ENCODE measurements at places on chromosomes 3 and 15.

- no peak for DNase-seq
These were observed 297.3 kb downstream of the DOCK3 start for GRCh38 chr3:50972029-50972428.

- DNase-seq = no peak
These were observed 232.6 kb downstream of the MEX3B start for GRCh38 chr15:81813215-81813614.

DNA sequence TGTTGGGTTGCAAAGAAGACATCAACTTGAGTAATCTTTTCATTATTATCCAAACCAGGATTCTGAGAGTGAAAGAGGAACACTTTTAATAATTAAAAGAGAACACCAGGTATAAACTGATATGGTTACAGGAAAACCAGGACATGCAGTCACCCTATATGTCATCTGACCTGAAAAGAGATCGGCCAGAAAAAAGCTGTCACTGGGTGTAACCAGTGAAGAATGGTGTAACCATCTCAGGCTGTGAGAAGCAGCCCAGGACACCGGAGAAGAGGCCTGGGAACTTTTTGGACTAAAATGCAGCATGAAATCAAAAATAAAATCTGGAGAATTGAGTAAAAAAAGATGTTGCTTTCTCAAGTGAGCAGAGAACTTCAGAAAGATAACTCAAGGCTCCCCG is 10.1 kb upstream of the CCDC80 start:
- no peak for DNase-seq

- no peak for DNase-seq
These were observed 239.3 kb downstream of the TLE3 start for GRCh38 chr15:69858456-69858855.

- no peak for DNase-seq
These were observed 216.7 kb upstream of the CFAP20DC start for GRCh38 chr3:59266551-59266950.

GRCh38 chr3:15331072-15331605 is 1.2 kb downstream of the SH3BP5 start:
- DNase-seq = no peak

DNA sequence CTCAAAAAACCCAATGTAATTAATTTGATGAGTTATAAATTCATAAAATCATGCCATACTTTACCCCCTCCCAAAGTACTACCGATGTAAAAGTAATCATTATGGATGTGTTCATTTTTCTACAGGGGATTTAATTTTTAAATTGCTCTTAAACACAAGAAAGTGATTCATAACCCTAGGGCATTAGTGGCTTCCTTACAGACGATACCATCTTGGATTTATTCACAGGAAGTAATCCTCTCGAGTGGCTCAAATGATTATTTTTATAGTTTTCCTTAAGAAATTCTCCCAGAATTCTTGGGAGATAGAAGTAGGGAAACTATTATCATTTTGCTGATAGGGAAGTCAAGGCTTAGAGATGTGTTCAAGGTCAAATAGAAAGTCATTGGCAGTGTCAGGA is 80.9 kb downstream of the PEX5L start:
- no peak for DNase-seq

DNA sequence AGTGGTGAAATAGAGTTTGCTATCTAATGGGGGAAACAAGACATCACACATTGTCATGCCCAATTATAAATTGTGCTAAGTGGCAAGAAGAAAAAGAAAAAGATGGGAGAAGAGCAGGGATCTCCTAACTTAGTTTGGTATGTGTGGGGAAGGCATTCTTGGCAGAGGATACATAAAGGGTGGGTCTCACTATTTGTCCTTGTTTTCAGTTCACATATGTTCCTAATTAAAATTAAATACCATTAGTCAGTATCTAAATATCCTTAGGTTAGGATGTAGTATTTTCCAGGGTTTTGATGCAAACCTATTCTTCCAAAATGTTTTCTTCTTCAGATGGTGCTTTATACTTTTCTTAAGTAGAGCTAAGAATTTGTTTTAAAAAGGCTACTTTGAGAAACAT is 173.7 kb downstream of the B3GALNT1 start:
- DNase-seq = no peak

DNA sequence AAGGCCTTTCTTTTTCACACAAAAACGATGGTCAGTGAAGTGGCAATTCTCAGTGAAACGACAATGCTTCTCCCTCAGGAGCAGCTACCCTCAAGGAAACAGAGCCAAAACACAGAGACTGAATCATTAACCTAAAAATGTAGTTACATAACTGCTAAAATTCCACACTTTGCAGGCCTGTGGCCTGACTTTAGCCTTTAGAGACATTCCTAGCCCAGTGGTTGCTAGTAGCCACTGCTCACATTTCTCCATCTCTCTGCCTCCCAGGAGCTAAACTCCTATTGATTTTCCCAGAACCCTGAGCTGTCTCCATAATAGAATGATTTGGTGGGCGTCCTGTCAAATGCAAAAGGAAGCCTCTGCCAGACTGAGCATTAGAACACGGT is 630.1 kb upstream of the KCNMB2 start:
- DNase-seq = no peak

- DNase-seq = no peak
These were observed 139.2 kb upstream of the MANF start for GRCh38 chr3:51245867-51246266.

GRCh38 chr3:52231502-52232278 is 6.2 kb upstream of the TLR9 start:
- DNase-seq = peak; percentile 80

GRCh38 chr3:18469775-18470174 is 44.6 kb upstream of the SATB1 start:
- DNase-seq = no peak

- DNase-seq = no peak
These were observed 45.5 kb downstream of the NBEAL2 start for GRCh38 chr3:47024932-47025331.

- DNase-seq = no peak
These were observed 357.5 kb downstream of the CHST2 start for GRCh38 chr3:143476965-143477640.

DNA sequence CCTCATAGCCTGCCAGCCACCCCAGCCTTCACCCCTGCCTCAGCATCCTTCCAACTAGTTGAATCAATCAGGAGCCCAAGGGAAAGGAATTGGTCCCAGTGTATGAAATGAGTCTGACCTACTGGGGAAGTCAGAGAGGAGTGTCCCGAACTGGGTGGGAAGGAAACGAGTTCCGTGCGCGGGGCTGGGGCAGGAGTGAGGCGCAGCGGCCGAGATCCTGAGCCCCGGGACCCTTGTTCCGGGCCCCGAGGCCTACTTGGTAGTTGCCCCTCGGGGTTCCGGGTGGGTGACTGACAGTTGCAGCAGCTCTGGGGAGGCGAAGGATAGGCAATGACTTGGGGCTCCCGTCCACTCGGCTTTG is 1.1 kb upstream of the PLCL2 start:
- no peak for DNase-seq

DNA sequence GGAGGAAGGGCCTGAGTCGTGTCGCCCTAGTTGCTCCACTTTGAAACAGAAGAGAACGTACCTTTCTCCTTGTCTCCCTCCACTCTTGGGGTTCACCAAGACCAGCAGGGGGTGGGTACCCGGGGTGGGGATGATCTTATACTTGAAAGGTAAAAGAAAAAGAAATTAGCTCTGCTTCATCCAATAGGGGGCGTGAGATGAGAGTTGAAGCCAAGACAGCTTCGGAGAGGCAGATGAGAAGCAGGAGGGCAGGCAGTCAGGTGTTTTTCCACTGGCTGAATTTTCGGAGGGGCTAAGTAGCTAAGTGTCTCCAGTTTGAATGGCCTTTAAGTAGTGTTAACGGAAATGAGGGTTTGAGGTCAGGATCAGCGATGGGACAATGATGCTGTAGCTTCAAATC is 100.4 kb downstream of the DGKG start:
- no peak for DNase-seq

GRCh38 chr3:171875923-171876412 is 32.8 kb downstream of the TMEM212 start:
- no peak for DNase-seq

- DNase-seq = no peak
These were observed 856.4 kb upstream of the ALCAM start for GRCh38 chr3:104510131-104510849.

DNA sequence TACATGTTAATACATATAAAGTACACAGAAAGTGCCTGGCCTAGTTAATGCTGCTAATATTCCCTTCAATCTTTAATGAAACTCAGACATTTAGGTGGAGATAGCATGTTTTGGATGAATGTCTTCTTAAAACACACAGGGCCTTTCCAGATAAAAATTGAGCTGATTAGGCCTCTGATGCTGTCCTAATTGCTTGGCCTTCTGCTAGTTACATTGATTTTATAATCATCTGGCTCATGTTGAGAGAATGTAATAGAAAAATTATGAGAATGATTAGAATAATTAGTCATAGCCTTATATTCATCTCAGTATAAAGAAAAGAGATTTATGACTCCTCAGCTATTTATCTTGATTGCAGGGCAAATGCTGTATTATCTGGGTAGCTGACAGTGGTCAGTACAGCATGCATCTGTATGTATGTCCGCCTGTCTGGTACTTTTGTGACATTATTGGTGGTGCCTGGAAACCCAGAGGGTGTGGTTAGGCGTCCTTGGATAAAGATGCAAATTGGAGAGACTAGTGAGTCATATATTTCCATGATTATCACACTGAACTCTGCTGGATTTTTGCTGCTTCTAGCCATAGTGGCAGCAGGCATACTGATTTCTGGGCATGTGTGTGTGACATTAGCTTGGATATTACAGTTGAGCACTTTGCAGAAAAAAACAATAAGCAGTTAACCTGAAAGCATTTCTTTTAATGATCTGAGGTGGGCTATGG is 120.8 kb downstream of the FEZF2 start:
- no peak for DNase-seq

DNA sequence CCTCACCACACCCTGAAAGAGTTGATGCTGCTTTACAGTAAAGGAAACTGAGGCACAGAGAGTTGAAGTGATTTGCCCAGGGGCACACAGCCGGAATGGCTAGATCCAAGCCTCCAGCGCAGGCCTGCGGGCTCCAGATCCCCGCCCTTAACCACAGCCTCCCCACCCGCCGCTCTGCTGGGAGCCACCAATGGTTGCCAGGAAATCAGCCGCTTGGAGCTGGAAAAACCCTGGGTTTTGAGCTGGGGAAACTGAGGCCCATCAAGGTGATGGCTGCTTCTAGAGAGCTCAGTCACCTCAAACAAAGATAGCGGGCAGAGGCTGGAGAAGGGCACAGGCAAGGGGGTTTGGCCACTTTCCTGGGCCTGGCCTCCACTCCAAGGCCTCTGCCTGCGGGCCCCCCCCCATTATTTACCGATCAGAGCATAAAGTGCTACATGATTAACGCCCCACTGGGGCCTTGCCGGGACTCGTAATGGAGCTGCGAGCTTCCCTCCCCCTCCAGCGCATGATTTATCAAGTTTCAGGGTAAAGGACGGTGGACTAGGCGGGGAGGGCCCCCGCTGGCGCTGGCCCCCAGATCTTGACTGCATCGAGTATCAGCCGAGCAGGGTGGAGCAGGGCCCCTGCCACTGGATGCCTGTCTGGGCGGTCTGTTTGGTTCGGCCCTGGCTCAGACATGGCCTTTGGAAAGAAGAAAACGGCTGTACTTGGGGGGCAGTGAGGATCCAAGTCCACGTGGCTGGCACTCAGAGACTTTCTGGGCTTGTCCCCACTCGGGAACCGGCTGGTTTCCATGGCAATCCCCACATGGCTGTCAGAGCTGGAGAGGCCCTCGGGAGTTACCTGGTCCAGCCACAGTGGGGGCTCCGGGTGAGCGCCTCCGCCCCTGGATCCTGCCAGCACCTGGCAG is 9.1 kb downstream of the PLXND1 start:
- DNase-seq = no peak

- no peak for DNase-seq
These were observed 404.6 kb downstream of the LPP start for GRCh38 chr3:188558343-188559071.

DNA sequence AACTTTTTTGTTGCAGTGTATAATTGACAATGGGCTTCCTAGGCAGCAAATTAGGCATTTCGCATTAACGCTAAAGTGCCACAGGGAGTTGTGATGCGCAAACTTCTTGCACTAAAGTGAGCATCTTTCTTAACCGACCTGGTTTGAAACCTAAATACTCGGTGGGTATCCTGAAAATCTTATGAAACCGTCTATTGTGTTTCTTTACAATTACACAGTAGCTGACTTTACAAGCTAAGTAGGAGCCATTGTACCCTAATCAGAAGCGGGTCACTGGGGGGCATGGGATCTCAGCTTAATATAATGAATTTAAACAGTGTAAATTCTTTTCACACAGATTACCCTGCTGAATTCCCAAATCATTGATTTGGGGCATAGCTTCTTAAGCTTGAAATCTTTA is 328.0 kb downstream of the KCNH8 start:
- no peak for DNase-seq

- DNase-seq = no peak
These were observed 350.2 kb upstream of the POU1F1 start for GRCh38 chr3:87626546-87626945.

GRCh38 chr3:13093687-13094086 is 20.5 kb upstream of the IQSEC1 start:
- DNase-seq = no peak

GRCh38 chr15:96860741-96861140 is 530.2 kb downstream of the NR2F2 start:
- DNase-seq = no peak

DNA sequence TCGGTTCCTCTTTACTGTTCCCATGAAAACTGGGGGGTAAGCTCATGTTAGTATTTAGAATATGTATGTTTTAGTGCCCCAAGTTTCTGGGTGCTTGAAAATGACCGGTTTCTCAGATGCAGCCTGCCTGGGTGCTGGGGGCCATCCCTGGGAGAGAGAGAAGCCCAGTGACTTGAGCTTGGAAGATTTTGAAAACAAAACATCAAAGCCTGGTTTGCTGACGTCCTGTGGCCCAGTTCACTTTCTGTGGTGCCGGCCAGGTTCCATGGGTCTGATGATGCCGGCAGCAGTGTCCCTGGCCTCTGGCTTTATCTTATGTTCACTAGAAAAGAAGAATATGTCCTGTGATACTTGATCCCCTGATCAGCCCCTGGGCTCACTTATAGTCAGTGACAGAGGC is 17.1 kb downstream of the APBA2 start:
- DNase-seq = no peak

GRCh38 chr3:184228376-184229137 is 828 bp upstream of the VWA5B2 start:
- DNase-seq = no peak

- no peak for DNase-seq
These were observed 29.9 kb downstream of the PDIA5 start for GRCh38 chr3:123096731-123097130.

GRCh38 chr3:31161889-31162288 is 267.4 kb upstream of the GADL1 start:
- no peak for DNase-seq

DNA sequence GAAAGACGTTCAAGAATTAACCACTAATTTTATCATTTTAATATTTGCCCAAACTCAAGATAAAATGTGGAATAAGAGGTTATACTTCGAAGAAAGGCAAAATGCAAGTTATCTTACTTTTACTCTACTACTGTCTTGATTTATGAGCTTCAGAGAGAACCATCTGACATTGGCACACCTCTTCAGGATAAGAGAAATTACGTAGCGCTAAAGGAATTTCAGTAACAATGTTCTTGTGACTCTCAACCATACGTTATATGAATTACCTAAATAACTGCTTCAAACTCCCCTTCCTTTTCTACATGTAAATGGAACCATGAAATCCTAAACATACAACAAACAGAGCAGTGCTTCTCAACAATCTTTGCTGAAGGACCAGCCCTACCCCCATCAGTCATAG is 96.8 kb downstream of the ZNF385D start:
- no peak for DNase-seq

- no peak for DNase-seq
These were observed 226.0 kb downstream of the ZMAT3 start for GRCh38 chr3:178845420-178846118.
